Globus pallidus (tissue), 1 donor: ENCODE measurements at places on chromosomes 3 and 15.

DNA sequence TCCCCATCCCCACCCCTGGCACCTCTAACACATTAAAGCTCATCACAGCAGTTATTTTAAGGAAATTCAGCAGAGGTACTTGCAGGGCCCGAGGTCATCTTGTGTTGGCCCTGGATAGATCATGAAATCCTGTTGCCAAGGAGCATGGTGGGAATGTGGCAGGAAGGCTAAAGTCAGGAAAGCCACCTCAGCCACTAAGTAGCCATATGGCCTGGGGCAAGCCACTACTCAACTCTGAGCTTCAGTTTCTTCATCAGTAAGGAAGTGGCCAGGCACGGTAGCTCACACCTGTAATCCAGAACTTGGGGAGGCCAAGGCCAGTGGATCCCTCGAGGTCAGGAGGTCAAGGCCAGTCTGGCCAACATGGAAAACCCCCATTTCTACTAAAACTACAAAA is 55.9 kb downstream of the LIPC start:
- DNase-seq, result no peak

GRCh38 chr3:152760024-152760563 is 74.8 kb upstream of the P2RY1 start:
- DNase-seq, result no peak

- no peak for DNase-seq
Observed at GRCh38 chr3:82132210-82133069, 371.0 kb upstream of the GBE1 start.

- no peak for DNase-seq
Observed at GRCh38 chr15:99717161-99718009, 15.9 kb downstream of the LYSMD4 start.

DNA sequence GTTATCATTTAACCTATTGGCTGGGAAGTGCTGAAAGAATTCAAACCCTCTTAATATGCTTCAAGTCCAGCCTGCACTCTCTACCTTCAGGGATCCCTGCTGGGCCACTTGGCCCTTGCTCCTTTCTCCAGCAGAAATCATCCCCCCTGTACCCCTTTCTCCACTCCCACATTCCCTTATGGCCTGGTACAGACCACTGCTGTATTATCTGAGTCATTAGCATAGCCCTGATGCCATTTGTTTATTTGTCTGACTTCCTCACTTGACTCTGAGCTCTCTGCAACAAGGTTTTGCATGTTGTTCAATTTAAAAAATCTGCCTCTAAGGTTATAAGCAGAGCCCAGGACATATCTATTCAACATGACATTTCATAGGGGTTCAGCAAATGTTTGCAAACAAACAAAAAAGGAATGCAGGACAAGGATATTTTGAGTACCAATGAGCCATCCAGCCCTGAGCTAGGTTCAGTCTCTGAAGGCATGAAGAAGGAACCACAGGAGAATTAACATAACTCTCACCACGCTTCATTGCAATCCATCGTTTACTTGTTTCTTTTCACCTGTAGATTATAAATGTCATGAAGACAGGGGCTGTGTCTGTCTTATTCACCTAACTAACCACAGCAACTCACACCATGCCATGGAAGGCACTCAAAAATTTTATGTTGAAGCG is 26.6 kb upstream of the HES1 start:
- DNase-seq, result no peak

DNA sequence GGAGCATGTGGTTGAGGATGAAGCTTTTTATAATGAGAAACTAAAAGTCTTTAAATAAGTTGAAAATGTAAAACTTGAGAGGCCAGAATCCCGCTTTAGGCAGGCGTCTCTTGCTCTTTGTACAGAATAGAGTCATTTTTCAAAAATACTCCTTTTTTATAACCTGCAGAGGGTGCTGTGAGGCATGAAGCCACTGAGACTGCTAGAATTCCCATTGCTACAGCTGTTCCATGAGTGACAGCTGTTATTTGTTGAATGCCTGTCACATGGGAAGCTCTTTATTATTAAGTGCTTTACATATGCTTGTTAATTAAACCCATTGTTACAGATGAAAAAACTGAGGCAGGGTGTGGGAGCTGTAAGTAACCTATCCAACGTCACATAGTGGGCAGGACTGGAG is 18.5 kb downstream of the MINAR1 start:
- no peak for DNase-seq

- DNase-seq, result peak; percentile 35
Observed at GRCh38 chr3:89571298-89571697, 463.9 kb downstream of the EPHA3 start.

DNA sequence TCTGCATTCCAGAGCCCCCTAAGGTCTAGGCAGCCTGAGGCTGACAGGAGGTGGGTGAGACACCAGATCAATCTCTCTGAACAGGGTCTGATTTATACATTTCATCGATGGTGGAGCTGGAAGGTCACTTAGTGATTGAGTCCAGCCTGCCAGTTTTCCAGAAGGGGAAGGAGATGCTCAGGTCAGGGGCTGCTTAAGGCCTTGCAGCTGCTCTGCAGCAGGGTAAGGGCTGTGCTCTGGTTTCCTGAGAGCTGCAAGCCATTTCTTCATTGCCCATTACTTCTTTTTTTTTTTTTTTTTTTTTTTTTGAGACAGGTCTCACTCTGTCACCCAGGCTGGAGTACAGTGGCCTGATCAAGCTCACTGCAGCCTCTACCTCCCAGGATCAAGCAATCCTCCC is 10.7 kb downstream of the TADA3 start:
- no peak for DNase-seq
